Pons (tissue), 1 donor: ENCODE measurements at places on chromosomes 2 and 18.

DNA sequence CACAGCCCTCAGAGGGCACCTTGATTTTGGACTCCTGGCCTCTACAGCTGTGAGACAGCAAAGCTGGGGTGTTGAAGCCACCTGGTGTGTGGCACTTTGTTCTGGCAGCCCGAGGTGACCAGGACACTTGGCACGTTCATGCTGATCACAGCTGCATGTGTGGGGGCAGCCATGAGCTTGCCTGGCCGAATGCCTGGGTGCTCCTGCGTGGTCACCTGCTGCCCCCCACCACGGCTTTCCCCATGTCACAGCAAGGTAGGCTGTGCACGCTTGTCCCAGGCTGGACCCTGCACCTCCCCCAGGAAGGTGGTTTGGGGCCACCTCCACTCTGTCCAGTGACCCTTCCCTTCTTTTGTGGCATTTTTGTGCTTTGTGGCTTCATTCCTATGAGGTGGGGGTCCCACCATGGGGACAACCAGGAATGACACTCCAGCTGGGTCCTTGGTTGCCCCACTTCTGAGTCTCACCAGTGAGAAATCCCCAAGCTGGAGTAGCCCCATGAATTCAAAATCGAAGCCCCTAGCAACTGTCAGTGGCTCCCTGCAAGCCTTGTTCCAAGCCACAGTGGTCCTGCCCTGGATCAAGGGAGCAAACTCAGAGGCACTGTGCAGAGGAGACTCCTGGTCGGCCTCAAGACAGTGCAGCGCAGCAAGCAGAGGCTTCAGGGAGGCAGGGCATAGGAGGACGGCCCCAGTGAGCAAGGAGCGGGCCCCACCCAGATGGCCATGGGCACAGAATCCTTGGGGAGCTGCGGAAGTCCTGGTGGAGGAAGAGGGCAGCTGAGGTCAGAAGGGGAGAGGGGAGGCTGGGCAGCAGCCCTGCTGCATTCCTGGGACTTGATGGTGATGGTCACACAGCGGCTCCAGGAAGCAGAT lies 121.4 kb upstream of the HS6ST1 start:
- no peak for DNase-seq

DNA sequence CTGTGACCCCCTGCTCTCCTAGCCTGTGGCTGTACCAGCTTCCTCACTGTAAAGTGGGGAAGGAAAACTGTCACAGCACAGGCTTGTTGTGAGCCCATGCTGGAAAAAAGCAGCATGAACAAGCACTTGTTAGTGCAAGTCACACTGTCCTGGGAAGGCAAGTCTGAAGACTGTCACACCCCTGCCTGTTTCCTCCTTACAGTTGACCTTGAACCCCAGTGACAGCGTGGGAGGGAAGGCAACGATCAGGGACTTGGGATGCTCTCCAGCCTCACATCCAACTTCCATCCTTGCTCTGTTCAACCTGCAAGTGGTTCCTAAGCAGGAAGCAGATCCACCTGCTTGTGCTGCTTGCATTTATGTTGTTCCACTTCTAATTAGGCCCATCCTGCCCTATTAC lies 311.3 kb upstream of the KLHL29 start:
- no peak for DNase-seq

DNA sequence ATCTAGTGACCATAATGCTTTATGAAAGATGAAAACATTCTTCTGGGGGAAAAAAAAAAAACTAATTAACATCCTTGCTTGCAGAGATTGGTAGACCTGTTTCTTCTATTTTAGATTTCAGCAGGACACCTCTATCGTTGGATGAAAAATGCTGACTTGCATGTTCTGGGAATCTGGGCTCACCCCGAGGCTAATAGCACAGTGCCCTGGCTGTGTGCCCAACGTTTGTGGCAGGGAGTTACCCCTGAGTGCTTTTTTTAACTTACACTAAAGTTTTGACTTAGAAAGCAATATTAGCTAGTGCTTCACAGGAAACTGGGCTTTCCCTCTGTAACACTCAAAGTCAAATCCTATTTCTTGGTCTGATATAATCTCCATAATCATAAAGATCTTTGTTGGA lies 233.2 kb downstream of the SLC8A1 start:
- DNase-seq, result no peak

GRCh38 chr2:68853035-68853434 lies 18.2 kb downstream of the BMP10 start:
- no peak for DNase-seq

GRCh38 chr2:68845043-68845442 lies 26.2 kb downstream of the BMP10 start:
- DNase-seq, result no peak

GRCh38 chr2:70330476-70330875 lies 28.6 kb upstream of the FAM136A start:
- no peak for DNase-seq

- DNase-seq, result no peak
Observed at GRCh38 chr18:78813936-78814710, 165.5 kb upstream of the SALL3 start.

GRCh38 chr18:7950380-7951136 lies 383.4 kb downstream of the PTPRM start:
- DNase-seq, result no peak

DNA sequence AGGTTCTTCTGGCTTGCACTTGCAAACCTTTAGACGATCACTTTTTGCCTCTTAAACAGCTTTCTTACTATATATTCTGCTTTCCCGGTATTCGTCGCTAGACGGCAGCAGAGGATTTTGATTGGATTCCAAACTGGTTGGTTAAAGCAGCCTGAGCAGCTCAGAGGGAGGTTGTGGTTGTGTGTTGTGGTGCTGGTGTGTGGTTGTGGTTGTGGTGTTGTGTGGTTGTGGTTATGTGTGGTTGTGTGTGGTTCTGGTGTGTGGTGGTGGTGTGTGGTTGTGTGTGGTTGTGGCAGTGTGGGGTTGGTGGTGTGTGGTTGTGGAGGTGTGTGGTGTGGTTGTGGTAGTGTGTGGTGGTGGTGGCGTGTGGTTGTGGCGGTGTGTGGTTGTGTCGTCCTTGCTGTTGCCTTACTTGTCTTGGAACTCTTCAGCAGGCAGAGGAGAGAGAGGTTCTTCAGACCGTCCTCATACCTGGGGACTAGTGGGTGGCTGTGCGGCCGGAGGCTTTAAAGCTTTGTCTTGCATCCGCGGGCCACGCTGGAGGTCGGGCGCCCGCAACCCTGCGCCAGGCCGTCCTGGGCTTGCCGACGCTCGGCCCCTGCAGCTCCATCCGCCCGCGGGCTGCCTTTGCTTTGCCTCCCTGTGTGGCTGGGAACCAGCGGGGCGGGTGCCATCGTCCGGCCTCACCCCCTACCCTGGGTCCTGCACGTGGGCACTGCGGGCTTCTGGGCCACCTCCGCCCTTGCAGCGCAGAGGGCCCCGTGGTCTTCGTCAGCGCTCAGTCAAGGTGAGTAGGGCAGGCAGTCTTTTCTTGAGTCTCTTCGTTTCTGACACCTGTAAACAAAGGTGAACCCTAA lies 190.8 kb downstream of the ARHGAP28 start:
- DNase-seq, result peak; percentile 59

DNA sequence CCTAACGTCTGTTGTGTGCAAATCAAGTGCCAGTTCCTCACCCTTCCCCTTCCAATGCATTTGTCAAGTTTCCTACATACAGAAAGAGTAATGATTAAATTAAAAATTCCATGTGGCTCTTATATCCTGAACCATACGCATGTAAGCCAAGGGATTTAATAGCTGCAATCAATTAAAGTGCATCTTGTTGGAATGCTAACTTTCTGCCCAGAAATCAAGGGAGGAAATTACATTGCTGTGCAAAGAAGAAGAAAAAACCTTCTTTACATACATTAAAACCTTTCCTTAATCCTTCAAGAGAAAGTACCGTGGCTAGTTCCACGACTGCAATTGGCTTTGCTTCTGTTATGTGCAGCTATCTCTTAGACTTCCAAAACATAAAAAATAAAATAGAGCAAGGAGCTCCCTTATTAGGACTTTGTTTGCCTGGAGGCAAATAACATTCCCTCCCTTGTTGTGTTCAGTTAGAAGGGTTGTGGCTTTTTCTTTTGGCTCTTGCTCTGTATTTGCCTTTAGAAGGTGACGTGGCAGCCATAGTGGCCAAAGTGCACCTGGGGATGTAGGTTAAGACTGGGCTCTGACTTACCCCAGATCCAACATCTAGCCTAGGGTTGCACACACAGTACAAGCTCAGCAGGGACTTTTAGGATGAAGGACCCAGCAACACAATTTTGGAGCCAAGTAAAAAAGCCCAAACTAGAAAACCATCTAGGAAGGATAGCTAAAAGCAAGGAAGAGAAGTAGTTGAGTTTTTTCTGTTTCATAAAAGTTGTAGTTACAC lies 158.3 kb downstream of the ANTXR1 start:
- DNase-seq, result no peak

DNA sequence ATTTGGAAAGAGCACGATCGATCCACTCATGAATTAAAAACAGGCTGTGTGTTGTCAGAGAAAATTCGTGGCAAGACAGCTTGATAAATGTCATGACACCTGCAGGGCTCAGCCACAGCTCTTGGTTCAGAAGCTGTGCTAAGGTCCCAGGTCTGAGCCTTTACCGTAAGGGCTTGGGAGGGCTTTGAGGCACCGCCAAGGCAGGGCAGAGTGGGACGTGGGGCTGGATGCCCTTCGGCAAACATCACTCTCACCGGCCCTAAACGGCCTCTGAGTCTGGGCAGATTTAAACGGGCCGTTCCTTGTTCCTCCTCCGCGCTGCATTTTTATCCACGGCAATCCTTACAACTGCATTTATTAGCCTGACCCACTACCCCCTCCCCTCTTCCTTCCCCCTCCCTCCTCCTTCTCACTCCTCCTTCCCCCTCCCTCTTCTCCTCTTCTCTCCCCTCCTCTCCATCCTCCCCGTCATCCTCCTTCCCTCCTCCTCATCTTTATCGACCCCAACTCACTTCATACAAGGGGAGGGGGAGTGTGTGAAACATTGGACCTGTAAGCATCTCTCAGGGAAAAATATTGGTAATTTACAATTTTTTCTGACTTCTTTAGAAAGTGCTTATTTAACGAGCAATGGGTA lies 33.9 kb downstream of the MBP start:
- DNase-seq, result no peak

DNA sequence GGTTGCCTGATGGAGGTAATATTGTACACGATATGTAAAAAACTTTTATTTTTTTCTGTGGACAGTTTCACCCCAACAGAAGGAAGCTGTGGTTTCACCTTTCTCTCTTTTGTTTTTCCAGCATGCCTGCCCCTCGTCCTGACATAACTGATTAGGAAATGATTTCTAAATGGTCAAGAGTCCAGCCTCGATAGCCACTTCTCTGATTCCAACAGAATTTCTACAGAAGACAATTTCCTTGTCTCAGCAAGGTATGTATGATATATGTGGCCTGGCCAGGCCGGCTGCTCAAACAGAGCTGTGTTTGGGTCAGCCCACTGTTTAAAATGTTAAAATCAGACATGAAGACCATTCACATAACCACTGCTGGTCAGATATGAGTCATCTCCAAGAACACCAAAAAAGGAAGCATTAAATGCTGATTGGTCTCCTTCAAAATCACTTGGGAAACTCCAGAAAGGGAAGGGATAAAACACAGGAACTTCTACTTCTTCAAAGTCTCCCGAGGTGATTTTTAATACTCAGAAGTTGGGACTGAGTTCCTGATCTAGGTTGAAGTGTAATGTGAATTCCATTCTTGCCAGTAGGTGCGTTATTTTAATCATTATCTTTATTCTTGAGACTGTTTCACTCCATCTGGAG lies 22.3 kb downstream of the ATP8B1 start:
- DNase-seq, result no peak

DNA sequence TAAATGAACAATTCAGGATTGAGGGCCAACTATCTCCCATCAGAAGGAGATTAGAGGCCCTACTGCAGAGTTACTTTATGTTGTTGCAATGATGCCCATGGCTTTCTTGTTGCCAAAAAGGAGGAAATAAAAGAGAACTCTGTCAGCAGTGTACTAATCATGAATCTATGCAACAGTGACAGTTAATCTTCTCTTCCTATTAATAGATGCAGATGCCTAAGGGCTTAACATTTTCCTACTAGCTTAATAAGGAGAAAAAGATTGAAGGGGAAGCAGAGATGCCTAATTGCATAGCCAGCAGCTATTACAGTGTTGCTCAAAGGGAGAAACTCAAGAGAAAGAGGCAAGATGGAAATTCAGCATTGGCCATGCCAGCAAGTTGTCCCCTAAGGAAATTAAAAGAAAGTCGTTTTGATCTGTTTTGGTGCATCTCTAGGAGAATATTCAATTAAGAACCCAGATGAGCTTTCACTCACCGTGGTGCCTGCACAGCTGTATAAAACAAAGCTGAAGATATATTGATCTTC lies 107.1 kb upstream of the KCNJ3 start:
- DNase-seq, result no peak

GRCh38 chr2:120654381-120655134 lies 81.1 kb upstream of the GLI2 start:
- DNase-seq, result no peak

GRCh38 chr2:110770959-110771431 lies 38.6 kb downstream of the ACOXL start:
- no peak for DNase-seq

DNA sequence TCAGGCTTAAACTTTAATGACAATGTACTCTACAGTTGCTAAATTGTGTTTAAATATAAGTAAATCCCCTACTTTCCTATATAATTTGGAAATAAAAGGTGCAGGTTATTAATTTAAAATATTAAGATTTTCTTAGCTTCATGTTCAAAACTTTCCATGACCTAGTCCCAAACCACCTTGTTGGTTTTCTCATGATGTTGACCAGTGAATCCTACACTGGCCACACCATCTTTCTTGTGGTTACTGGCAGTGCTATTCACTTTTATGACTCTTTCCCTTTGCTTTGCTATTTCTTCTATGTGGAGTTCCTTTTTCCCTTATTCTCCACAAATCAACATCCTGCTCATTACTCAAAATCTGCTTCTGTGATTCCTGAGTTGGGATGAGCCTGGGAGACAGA lies 138.6 kb upstream of the NDUFV2 start:
- no peak for DNase-seq

- no peak for DNase-seq
Observed at GRCh38 chr2:20634507-20635112, 16.3 kb downstream of the HS1BP3 start.

DNA sequence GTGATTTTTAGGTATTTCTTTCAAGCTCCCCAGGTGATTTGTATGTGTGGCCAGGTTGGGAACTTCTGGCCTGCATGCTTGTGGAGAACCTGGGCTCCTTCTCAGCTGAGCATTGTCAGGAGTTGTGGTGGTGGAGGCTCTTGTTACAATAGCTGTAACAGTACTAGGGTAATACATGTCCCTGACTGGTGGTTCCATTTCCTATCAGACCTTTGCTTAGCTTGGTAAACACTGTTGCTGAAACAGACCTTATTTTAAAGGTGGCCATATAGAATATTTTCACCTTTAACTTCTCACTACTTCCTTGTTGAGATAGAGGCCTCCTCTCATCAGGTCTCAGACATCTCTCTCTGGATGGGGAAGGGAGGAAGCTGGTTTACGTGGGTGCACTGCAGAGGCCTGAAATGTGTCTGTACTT lies 79.2 kb downstream of the SETBP1 start:
- DNase-seq, result peak; percentile 27

DNA sequence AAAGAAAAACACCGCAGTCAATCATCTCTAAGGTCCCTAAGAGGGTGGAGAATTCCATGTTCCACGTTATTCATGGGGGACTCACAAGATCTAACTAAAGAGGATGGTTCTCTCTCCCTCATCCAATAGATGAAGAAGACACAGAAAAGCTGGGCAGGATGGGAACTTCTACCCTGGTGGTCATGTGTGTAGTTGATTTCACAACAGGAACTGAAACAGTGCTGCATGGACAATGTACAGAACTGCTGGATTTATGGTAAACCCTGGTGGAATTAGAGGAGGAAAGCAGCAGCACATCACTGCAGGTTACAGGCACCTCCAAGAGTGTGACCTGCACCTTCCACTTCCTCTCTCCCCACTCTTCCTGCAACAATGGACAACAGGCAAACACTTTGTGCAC lies 31.4 kb downstream of the FECH start:
- no peak for DNase-seq

GRCh38 chr18:46452820-46453219 lies 204.2 kb downstream of the LOXHD1 start:
- no peak for DNase-seq
